CD4-positive, CD25-positive, alpha-beta regulatory T cell (primary cell): ENCODE measurements at places on chromosomes 12 and 14.

DNA sequence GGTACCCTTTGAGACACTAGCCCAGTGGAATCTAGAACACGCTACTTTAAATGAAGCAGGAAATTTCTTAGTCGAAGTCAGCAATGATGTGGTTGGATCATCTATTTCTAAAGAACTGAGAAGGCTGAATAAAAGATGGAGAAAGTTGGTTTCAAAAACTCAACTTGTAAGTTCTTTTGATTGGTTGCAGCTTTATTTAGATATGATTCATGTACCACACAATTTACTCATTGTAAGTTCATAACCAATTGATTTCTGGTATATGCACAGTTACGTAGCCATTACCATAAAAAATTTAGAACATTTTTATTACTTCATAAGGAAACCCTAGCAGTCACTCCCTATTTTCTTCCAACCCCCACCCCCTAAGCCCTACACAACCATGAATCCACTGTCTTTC lies 129.8 kb downstream of the SYNE2 start:
- no peak for DNase-seq
- H3K4me1 ChIP-seq = no peaks in the 10 kb centered on the region
- H3K36me3 ChIP-seq = peaks cover 78% of the 10 kb centered on the region
- H3K27ac ChIP-seq = no peak overlapping the region

GRCh38 chr12:54360717-54361456 lies 3.4 kb downstream of the GPR84 start:
- no peak overlapping the region for H3K4me3 ChIP-seq
- H3K27me3 ChIP-seq = no peaks in the 10 kb centered on the region
- H3K4me1 ChIP-seq = peaks cover 31% of the 10 kb centered on the region

- peak overlapping the region; percentile 96 for H3K27ac ChIP-seq
- DNase-seq = no peak
- no peak overlapping the region for H3K4me3 ChIP-seq
- peaks cover 88% of the 10 kb centered on the region for H3K4me1 ChIP-seq
- H3K27me3 ChIP-seq = no peaks in the 10 kb centered on the region
- no peaks in the 10 kb centered on the region for H3K36me3 ChIP-seq
These were observed 8.1 kb upstream of the IRF2BPL start for GRCh38 chr14:77036484-77037214.

- no peaks in the 10 kb centered on the region for H3K27me3 ChIP-seq
- H3K27ac ChIP-seq = no peak overlapping the region
- H3K36me3 ChIP-seq = no peaks in the 10 kb centered on the region
- no peak overlapping the region for H3K4me3 ChIP-seq
- H3K4me1 ChIP-seq = peaks cover 32% of the 10 kb centered on the region
These were observed 26.1 kb upstream of the PPP2R5C start for GRCh38 chr14:101735453-101735852.

DNA sequence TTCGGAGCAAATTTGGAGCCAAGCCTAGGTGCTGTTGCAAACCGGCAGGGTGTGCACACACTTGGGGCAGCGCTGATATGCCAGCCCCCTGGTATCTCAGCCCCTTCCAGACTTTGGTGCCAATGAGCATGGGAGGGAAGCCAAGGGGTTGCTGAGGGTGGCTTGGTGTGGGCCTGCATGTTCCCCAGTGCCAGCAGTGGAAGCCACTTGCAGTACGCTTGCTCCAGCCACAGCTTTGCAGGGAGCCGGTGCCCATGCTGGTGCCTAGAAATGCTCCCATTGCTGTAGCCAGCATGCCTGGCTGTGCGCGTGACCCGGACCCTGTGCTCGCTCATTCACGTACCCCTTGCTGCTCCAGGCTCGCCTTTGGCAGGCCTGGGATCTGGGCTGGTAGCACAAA lies 67.1 kb upstream of the DNM1L start:
- H3K4me3 ChIP-seq = no peak overlapping the region
- H3K27ac ChIP-seq = no peak overlapping the region

DNA sequence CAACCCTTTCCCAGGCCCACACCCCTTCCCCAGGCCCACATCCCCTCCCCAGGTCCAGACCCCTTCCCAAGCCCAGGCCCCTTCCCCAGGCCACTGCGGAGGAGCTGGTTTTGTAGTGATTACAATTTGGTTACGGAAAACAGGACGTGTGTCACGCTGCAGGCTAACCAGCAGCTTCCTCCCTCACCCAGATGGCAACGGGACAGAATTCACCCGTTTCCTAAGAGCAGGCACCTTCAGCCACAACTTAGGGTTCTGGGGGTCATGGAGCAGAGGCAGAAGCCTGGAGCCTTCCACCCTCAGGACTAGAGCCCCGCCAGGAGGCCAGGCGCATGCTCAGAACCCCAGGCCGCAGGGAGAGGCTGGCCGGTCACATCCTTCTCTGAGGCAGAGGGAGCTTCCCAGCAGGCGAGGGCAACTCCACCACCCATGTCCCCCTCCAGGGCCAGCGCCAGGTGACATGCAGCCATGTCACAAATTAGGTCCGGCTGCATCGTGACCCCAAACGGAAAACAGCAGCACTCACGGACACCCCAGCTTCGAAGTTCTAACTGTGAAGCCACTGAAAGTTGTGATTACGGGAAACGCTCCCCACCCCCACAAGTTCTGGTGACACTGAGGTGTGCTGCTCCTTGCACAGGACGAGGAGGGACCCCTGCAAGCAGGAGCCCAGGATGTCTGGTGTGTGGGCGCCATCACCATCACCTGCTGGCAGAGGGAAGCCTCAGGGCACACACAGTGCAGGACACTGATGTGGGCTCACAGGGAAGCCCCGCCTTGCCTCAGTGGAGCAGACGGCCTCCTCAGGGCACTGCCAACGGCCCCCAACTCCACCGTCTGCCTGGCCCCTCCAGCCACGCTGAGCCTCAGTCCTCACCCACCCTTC lies 7.7 kb downstream of the BRF1 start:
- no peaks in the 10 kb centered on the region for H3K36me3 ChIP-seq
- H3K4me1 ChIP-seq = peaks cover 21% of the 10 kb centered on the region
- H3K4me3 ChIP-seq = no peak overlapping the region

- DNase-seq = no peak
- peaks cover 8% of the 10 kb centered on the region for H3K27me3 ChIP-seq
- H3K4me3 ChIP-seq = no peak overlapping the region
- H3K4me1 ChIP-seq = peaks cover 4% of the 10 kb centered on the region
- H3K27ac ChIP-seq = no peak overlapping the region
- H3K36me3 ChIP-seq = no peaks in the 10 kb centered on the region
These were observed 7.3 kb downstream of the PLD4 start for GRCh38 chr14:104931771-104932675.

DNA sequence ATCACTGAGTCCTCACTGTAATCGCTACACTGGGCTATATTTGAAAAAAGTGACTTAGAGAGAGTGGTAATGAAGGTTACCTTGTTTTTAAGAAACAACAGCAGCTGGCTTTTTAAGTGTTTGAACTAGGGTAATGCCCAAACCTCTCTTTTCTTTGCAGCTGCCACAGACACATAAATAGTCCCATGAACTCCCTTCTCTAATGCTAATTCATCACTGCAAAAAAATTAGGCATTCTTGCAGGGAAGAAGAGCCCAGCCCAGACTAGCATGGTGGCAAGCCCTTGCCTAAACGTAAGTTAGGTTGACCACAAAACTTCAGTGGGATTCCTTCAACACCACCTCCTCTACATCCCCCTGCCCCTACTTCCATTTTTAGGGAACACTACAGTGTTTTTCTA lies 17.9 kb upstream of the MED6 start:
- no peaks in the 10 kb centered on the region for H3K4me1 ChIP-seq
- H3K27ac ChIP-seq = no peak overlapping the region
- peaks cover 2% of the 10 kb centered on the region for H3K27me3 ChIP-seq
- H3K4me3 ChIP-seq = no peak overlapping the region
